ENCODE measurements at places on chromosomes 6 and 20.

DNA sequence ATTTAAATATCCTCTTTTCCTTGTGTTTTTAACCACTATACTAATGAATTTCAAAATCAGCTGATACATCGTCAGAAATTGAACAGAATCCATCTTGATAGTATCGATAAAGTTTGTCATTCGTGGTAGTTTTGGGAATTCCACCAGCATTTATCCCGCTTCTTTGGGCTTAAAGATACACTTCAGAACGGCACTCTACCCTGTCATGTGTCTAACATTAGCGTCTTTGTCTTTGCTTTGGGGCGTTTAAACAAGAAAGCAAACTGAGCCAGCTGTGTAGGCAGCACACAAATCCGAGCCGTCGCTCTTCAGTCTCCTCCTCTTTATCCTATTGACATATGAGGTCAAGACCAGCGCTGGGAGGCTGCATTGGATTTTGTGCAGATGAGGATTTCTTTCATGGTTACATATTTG lies 27.5 kb upstream of the NHSL1 start:
- DNase-seq: no peak

- no peak for DNase-seq
These were observed 77.5 kb upstream of the GJE1 start for GRCh38 chr6:142055219-142055618.

DNA sequence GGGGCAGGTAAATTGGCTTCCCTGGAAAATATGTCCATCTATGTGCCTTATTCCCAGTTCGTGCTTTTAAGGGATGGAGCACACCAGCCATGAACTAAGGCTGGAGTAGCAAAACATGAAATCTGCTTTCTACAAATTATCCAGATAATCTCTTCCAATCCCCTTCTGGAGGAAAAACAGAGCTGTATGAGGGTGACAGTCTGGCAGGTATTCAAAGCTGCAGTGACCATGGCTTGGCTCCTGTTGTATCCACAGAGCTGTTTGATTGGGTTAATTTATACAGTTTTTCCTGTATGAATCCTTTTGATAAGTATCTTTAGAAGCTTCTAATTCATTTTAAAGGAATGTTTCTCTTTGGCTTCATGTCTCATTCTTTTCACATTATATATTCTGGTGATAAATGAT lies 144.4 kb downstream of the AIG1 start:
- DNase-seq: no peak

DNA sequence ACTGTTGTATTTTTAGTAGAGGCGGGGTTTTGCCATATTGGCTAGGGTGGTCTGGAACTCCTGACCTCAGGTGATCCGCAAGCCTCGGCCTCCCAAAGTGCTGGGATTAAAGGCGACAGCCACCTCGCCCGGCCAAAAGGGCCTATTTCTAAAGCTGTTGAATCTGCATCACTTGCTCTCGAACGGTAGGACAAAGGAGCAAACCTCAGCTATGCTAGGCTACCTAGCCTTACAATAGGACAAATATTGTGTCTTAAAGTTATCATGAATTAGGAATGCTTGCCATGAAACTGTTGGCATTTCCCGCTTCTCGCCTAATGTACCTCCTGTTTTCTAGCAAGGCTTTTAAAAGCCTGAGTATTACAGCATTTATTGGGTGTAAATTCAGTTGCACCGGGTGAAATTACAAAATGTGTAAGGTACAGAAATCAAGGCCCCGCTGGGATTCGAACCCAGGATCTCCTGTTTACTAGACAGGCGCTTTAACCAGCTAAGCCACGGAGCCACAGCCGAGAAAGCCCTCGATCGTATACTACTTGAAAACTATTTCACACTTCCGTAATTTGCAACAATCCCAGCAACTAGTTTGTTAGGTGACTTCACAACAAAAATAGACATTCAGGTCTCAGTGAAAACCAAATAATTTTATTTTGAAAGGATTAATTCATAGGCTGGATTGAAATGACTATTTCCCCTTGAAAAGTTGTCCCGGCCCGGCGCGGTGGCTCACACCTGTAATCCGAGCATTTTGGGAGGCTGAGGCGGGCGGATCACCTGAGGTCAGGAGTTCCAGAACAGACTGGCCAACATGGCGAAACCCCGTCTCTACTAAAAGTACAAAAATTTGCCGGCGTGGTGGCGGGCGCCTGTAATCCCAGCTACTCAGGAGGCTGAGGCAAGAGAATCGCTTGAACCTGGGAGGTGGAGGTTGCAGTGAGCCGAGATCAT lies 211.6 kb upstream of the ZNF184 start:
- DNase-seq: no peak

- DNase-seq: no peak
These were observed 59.5 kb downstream of the RAMACL start for GRCh38 chr6:166526937-166527336.

GRCh38 chr6:13395272-13396237 lies 67.2 kb upstream of the TBC1D7 start:
- DNase-seq: peak; percentile 47

DNA sequence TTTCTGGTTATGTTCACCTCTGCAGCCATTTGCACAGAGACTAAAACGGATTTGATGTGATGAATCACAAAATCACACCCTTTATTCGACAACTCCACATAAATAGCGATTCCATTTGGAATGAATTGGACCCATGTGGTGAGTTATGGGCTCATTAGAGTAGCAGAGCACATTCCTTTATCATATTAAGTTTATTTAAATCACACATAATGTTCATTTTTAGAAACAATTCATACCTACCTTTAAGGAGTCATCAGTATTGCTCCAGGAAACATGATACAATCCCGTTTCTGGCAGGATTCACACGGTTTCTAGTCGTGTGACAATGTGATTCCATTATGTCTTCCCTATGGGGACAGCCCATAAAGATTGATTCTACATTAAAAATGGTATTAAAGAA lies 303.5 kb downstream of the CDH4 start:
- DNase-seq: no peak

- no peak for DNase-seq
These were observed 13.5 kb upstream of the DAAM2 start for GRCh38 chr6:39778581-39779255.

- no peak for DNase-seq
These were observed 10.6 kb upstream of the TUBB2B start for GRCh38 chr6:3237761-3238662.

DNA sequence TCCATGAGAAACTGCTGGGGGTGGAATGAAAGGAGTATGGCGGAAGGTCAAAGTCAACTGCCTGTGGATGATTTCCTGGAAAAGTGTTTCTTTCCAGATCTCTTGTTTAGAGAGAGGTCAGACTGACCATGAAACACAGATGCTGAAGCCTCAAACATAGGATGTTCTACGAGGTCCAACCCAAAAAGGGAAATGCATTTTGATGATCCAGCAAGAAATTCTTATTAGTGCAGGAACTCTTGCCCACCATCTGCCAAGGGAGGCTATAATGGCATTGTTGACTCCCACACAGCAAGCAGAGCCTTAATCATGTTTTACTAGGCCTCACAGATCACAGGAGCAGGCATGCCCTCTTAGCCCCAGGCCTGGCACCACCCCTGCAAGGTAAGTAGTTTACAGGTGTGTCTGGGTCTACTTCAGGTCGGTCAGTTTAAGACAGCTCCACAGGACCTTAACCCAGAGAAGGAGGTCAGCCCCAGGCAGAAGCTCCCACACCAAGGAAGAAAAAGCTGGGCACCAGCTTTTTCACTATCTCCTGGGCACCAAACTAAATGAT lies 67.6 kb upstream of the CNKSR3 start:
- DNase-seq: no peak

DNA sequence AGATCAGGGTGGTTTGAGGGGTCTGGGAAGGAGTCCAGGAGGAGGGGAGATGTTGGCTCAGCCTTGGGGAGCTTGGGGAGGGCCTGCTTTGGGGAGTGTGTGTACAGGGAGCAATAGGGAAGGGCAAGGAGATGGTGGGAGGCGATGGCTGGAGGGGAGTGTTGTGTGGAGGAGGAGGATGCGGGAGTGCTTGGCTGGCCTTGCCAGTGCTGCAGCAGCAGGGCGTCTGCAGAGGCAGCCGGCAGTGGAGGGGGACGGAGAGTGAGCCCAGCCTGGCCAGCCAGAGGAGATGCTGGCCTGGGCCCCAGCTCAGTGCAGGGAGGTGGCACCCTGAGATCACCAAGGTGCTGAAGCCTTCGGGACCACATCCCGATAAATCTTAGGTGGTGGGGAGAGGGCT lies 3.9 kb downstream of the IP6K3 start:
- no peak for DNase-seq

DNA sequence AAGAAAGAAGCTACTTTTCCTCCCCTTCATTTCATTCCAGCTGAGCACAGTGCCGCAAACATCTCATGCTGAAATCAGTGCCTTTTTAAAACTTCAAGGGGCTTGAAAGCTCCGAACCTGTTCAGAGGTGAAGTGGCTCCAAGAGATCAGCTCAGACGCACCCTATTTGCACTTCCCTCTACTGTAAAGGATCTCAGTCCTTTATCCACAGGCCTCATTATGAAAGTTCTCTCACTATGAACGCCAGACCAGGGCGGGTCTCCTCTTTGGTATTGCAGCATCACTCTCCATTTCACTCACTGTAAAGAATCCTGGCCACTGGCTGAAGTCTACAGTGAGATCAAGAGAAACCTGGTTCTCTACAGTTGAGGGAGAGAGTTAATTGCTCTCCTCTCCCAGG lies 232.7 kb upstream of the POU3F2 start:
- DNase-seq: no peak

- no peak for DNase-seq
These were observed 19.4 kb upstream of the MEI4 start for GRCh38 chr6:77633471-77633870.

DNA sequence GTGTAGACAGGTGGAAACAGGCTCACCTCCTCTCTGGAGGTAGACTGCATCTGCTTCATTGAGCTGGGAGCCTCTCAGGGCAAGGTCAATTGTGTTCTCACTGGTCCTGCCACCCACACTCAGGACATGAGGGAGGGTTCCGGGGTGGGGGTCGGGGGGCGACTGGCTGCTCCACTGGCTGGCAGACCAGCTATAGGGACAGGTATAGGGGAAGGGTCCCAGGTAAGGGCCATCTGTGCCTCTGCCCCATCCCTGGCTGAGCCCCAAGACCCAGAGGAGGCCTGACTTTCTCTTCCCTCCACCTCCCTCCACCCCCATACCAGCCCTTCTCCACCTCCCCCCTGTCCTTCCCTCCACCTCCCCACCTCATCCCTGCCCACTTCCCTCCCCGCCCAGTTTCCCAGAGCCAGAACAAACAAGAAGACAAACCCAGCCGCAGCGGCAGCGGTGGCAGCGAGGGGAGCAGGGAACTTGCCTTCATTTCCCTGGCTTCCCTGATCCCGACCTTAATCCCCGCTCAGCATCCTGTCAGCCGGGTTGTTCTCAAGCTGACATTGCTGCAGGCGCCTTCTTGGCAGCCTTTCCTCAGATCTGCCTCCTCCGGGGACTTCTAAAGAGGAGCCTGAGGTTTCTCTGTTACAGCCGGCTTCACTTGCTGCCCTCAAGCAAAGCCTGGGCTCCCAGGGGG lies 18.3 kb upstream of the FOXP4 start:
- no peak for DNase-seq

GRCh38 chr6:54135665-54136369 lies 24.6 kb downstream of the MLIP start:
- DNase-seq: no peak

DNA sequence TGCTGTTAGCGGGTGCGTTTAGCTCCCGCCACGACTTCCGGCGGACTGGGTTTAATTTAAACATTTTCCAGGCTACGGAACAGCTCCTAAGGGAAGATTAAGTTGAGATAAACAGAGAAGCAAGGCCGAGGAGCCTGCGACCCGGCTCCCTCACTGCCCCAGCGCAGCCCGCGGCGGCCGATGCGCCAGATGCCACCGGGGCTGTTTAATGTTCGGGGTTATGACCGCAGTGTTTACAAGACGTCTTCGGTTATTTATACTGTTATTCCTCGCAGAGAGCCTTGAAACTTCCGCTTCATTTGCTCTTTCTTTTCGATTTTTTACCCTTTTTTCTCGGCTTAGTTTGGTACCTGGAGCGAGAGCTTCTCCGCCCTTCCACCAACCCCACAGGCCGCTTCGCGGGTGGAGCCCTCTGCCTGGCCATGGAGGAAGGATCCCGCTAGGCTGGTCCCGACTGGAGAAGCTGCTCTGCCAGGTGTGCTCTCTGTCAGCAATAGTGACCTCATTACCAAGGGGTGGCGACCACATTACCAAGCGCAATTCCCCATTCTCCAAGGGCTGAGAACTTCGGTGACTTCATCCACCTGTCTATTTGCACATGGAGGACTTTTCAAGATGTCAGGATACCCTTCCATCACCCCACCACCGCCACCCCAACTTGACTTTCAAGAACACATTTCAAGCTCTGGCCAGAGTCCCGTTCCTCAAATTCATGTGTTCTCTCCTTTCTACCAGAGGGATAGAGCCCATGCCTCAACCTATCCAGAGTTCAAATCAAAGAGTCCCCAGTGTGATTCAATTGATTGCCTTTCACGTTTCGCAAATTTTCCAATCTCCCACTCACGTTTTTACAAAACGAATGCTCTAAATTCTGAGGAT lies 4.1 kb downstream of the TCF21 start:
- no peak for DNase-seq

GRCh38 chr20:19253916-19254820 lies 41.7 kb downstream of the SLC24A3 start:
- DNase-seq: no peak

- DNase-seq: no peak
These were observed 37.1 kb downstream of the SLC16A10 start for GRCh38 chr6:111124406-111124805.

GRCh38 chr6:124551711-124552233 lies 410.5 kb upstream of the RNF217 start:
- DNase-seq: no peak

- DNase-seq: no peak
These were observed 39.0 kb upstream of the ANGPT4 start for GRCh38 chr20:955111-955510.

GRCh38 chr6:149247385-149247763 lies 70.1 kb upstream of the TAB2 start:
- DNase-seq: no peak

- DNase-seq: no peak
These were observed 13.3 kb downstream of the TP53INP2 start for GRCh38 chr20:34717230-34718095.

DNA sequence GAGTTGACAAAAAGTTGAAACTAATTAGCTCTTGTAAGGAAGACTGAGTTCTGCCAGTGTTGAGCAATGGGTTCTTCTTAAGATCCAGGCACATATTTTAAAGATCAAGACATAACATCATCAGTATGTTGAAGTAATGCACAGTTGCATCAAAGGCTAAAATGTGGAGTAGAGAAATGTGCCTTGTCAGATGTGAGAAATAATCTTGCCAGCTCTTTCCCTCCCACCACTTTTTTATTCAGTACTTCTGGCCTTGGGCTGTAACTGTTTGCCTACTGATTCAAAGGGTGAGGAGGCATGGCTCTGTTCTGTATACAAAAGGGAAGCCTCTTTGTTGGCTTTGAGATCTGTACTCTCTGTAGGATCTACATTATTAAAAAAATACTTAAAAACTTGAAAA lies 13.1 kb downstream of the PKIB start:
- DNase-seq: no peak

GRCh38 chr6:73796881-73797280 lies 100.9 kb downstream of the CD109 start:
- no peak for DNase-seq

DNA sequence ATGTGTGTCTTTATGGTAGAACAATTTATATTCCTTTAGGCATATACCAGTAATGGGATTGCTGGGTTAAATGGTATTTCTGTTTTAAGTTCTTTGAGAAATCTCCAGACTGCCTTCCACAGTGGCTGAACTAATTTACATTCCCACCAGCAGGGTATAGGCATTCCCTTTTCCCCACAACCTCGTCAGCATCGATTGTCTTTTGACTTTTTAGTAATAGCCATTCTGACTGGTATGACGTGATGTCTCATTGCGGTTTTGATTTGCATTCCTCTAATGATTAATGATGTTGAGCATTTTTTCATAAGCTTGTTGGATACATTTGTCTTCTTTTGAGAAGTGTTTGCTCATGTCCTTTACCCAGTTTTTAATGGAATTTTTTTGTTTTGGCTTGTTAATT lies 5.3 kb upstream of the TASP1 start:
- DNase-seq: no peak
